Thoracic aorta (tissue), 2 donors: ENCODE measurements at places on chromosomes 3 and 15. TPM values are rescaled to one million over a fixed set of nuclear protein-coding genes. Genes with fewer than 3 reads are reported as not detected.

- H3K4me3 ChIP-seq: no peak overlapping the region
- no peaks in the 10 kb centered on the region for H3K4me1 ChIP-seq
- no peak for DNase-seq
- no peaks in the 10 kb centered on the region for H3K27me3 ChIP-seq
- H3K27ac ChIP-seq: no peak overlapping the region
These were observed 98.0 kb upstream of the ARHGEF26 start for GRCh38 chr3:154023148-154023547.

DNA sequence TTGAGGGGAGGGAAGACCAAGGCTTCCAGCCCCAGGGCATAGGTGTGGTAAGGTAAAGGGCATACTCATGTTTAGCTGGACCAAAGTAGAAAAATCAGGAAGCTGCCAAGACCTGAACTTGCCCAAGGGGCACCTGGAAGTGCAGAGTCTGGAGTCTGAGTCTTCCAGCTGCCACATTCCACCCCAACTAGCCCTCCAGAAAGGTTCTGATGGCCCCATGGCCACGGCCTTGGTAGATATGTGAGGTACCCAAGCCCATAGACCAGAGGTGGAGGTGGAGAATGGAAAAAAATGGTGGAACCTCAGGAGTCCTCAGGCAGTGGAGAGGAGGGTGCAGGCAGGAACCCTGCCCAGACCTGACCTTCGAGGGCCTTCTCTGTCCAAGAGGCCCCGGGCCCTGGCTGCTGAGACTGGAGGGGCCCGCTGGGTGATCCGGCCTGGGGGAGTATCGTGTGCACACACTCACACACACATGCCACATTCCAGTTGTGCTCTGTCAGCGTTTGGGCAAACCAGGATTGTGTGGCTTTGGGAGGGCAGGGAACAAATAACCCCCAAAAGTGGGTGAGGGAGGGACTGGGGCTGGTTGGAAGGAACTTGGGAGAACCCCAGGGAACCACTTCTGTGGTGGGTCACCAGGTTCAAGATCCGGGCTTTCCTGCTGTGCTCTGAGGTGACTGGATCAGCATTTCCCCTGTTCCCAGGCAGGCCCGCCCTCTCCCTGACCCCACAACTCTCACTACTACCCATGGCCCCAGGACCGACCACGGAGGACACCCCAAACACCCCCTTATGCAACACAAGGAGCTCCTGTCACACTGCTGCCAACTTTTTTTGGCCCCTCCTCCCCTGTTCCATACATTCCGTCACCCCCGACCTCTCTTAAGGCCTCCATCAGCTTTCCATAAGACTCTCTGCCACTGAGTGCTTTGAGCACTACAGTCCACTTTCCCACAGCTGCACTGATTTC, 11.6 kb downstream of the MYL3 start:
- H3K27ac ChIP-seq: no peak overlapping the region
- no peak for DNase-seq
- H3K27me3 ChIP-seq: no peaks in the 10 kb centered on the region
- H3K4me3 ChIP-seq: no peak overlapping the region

PLSCR5 gene
- not detected for total RNA-seq

GRCh38 chr15:83809345-83809744, 155.4 kb downstream of the ADAMTSL3 start:
- no peaks in the 10 kb centered on the region for H3K4me1 ChIP-seq
- H3K4me3 ChIP-seq: no peak overlapping the region
- peaks cover 10% of the 10 kb centered on the region for H3K36me3 ChIP-seq
- no peak overlapping the region for H3K27ac ChIP-seq

DNA sequence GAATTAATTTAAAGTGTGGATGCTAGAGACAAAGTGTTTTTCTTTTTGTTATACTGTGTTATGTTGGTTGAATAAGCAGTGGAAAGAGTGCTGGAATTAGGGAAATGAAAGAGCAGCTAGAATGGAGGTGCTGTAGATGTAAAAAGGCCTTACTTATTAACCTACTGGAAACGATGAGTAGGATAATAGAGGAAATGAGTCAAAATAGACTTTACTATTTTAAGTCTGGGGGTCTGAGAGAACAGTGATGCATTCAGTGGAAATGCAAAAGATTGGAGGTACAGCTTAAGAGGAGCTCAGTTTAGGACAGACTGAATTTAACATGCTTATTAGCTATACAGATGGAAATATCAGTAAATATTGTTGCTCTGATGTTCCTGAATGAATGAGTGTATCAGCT, 674.0 kb downstream of the OTOL1 start:
- H3K27me3 ChIP-seq: no peaks in the 10 kb centered on the region
- no peak overlapping the region for H3K27ac ChIP-seq
- H3K36me3 ChIP-seq: no peaks in the 10 kb centered on the region
- H3K4me1 ChIP-seq: no peaks in the 10 kb centered on the region
- H3K4me3 ChIP-seq: no peak overlapping the region

ANKRD63 gene
- total RNA-seq: not detected

CLDN1 gene
- total RNA-seq: 2.0 TPM

FAM174B gene
- 10.0 TPM for total RNA-seq

CCDC33 gene
- total RNA-seq: not detected

DNA sequence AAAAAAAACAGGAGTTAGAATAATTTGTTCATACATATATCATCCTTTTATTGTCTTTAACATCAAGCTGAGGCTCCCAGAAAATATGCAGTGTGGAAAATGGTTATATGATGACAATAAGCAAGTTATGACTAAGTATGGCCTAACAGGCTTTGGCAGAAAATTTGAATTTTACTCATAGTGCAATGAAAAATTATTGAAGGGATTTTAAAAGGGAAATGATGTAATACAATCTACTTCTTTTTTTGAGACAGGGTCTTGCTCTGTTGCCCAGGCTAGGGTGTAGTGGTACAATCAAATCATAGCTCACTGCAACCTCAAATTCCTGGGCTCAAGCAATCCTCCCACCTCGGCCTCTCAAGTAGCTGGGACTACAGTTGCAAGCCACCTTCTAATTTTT, 78.7 kb downstream of the FAIM start:
- H3K4me1 ChIP-seq: no peaks in the 10 kb centered on the region
- no peak overlapping the region for H3K4me3 ChIP-seq
- no peaks in the 10 kb centered on the region for H3K27me3 ChIP-seq
- DNase-seq: no peak
